Parietal lobe (tissue), 2 donors: ENCODE measurements at places on chromosomes 7 and 10. TPM values are rescaled to one million over a fixed set of nuclear protein-coding genes. Genes with fewer than 3 reads are reported as not detected.

Gene HMX3
- not detected for total RNA-seq

Gene LBX1
- not detected for total RNA-seq

Gene NFE2L3
- total RNA-seq = 13.5 TPM

Gene LEP
- total RNA-seq = not detected

Gene SDHAF3
- total RNA-seq = 5.3 TPM

Gene MMS19
- 94.8 TPM for total RNA-seq

Gene EMX2
- total RNA-seq = 3.1 TPM

Gene TEX47
- total RNA-seq = not detected

Gene OPALIN
- not detected for total RNA-seq

Gene ADCY1
- 286 TPM for total RNA-seq

Gene PNPLA8
- total RNA-seq = 63.9 TPM

Gene UBE3C
- total RNA-seq = 153 TPM

Gene PRKG1
- total RNA-seq = 27.2 TPM

Gene DUS4L
- total RNA-seq = 19.1 TPM

Gene LRRC18
- total RNA-seq = not detected

Gene NPFFR1
- 1.3 TPM for total RNA-seq

Gene GBX1
- total RNA-seq = not detected

Gene LRMDA
- total RNA-seq = 0.94 TPM

Gene CDC14C
- total RNA-seq = not detected

Gene TAS2R41
- total RNA-seq = not detected

Gene SPDYE6
- total RNA-seq = not detected

Gene TCERG1L
- total RNA-seq = 1.3 TPM

Gene ODAD2
- 1.3 TPM for total RNA-seq

Gene PTN
- 140 TPM for total RNA-seq

Gene CALML3
- not detected for total RNA-seq

Gene POLD2
- 56.7 TPM for total RNA-seq

Gene TCAF1
- 206 TPM for total RNA-seq

Gene GPNMB
- total RNA-seq = 2.2 TPM

Gene TFR2
- total RNA-seq = 6.6 TPM

Gene HOGA1
- total RNA-seq = 0.31 TPM

Gene SERPINE1
- total RNA-seq = not detected

Gene NYAP1
- total RNA-seq = 38.5 TPM

Gene KCP
- total RNA-seq = 1.3 TPM

Gene C7orf57
- total RNA-seq = 1.3 TPM

Gene INMT
- total RNA-seq = not detected

Gene GNGT1
- total RNA-seq = not detected

Gene SORCS1
- total RNA-seq = 64.2 TPM

Gene PTER
- total RNA-seq = 0.94 TPM

Gene CDHR3
- 28.8 TPM for total RNA-seq

Gene STK32C
- 17.5 TPM for total RNA-seq

Gene SPAM1
- not detected for total RNA-seq

Gene CABCOCO1
- 1.6 TPM for total RNA-seq

Gene VSTM2A
- total RNA-seq = 63.2 TPM

Gene NEUROD6
- 439 TPM for total RNA-seq
